ENCODE measurements at places on chromosomes 6 and 20.

GRCh38 chr6:13277231-13277630 is 51.1 kb downstream of the TBC1D7 start:
- no peak for DNase-seq

DNA sequence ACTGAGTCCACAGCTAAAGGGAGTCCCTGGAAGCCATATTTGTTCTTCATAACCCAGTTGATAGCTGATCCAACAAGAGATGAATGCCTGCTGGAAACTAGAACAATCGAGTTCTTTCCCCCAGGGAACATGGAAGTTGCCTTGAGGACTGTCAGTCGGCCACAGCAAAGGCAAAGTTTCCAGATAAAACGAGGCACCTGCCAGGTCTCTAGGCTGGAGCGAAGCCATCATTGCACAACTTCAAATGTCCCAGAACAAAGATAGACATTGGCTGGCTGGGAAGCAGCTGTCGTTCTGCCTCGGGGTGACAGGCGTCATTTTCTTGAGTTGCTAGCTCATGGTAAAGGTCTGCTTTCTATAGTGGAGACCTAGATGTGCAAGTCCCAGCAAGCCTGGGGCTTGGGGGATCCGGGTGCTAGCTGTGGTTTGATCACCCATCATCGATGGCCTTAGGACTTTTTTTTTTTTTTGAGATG is 184.4 kb upstream of the ZNF217 start:
- no peak for DNase-seq

- DNase-seq: no peak
These were observed 62.2 kb upstream of the FOXP4 start for GRCh38 chr6:41483943-41484342.

GRCh38 chr20:46803123-46804020 is 91.3 kb upstream of the EYA2 start:
- DNase-seq: no peak

GRCh38 chr6:157760589-157761330 is 62.3 kb upstream of the SNX9 start:
- no peak for DNase-seq

DNA sequence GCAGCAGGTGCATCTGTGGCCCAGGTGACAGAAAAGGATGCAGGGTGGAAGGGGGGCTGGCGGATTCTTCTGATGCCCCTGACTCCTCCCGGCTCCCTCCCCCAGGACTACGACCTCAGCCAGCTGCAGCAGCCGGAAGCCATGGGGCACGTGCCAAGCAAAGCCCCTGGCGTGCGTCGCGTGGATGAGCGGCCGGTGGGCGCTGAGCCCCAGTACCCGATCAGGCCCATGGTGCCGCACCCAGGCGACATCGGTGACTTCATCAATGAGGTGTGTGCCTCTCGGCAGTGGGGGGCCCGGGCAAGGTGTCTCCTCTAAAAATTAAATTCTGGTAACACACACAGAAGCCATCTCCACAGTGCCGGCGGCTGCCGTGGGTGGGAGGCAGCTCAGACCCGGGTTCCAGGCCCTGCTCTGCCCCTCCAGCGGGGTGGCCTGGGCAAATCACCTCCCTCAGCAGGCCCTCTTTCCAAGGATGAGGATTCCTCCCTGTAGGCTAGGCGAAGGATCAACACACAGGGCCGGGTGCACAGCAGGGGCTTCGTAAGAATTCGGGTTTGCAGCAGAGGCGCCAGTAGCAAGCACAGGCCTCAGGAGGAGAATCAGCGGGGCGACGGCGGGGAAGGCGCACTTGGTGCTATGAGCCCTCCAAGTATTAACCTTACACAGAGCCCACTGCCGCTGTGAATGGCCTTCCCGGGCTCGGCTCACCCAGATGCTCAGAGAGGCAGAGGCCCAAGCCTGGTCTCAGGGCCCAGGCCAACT is 131.5 kb downstream of the TAF4 start:
- no peak for DNase-seq

DNA sequence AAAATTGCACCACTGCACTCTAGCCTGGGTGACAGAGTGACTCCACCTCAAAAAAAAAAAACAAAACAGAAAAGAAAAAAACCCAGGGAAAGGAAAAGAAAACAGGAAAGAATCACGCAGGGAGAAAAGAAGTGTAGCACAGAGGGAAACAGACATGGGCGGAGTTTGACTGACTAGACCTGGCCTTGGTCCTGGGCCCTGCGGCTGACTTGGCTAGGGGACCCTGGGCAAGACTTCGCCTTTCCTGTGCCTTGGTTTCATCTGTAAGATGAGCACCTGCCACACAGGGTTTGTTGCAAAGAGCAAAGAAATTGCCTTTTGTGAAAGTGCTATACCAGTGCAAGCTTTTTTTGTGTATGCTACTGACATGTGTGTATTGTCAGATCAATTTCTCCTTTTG is 71.3 kb upstream of the KCNG1 start:
- no peak for DNase-seq

GRCh38 chr6:153368131-153368530 is 237.0 kb upstream of the RGS17 start:
- DNase-seq: no peak

- peak; percentile 29 for DNase-seq
These were observed 43.9 kb downstream of the IL20RA start for GRCh38 chr6:137000825-137001224.

DNA sequence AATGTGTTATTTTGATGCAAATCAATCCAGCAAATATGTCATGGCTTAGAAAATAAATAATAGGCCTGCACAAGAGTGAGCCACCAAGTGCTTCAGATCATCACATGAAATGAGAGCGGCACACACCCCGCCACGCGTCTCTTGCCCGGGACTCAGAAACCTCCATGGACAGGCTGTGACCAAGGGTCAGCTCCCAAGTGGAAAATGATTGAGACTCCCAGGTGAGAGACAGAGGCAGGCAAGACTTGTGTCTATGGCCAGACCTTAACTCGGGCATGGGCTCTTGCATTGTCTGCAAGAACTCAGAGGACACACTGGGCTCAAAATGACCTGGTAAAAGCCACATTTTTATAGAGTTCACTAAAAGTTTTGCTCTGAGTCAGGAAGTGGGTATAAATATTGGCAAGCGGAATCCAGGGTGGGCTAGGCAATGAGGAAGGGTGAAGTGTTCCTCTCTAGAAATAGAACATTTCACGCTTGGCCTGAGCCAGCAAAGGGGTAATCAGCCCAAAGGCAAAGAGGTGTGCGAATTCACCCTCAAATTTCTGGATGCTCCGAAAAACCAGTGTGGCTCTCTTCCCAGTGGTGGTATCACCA is 30.7 kb upstream of the RIN2 start:
- DNase-seq: no peak

GRCh38 chr6:20234136-20234535 is 21.9 kb upstream of the MBOAT1 start:
- DNase-seq: no peak

DNA sequence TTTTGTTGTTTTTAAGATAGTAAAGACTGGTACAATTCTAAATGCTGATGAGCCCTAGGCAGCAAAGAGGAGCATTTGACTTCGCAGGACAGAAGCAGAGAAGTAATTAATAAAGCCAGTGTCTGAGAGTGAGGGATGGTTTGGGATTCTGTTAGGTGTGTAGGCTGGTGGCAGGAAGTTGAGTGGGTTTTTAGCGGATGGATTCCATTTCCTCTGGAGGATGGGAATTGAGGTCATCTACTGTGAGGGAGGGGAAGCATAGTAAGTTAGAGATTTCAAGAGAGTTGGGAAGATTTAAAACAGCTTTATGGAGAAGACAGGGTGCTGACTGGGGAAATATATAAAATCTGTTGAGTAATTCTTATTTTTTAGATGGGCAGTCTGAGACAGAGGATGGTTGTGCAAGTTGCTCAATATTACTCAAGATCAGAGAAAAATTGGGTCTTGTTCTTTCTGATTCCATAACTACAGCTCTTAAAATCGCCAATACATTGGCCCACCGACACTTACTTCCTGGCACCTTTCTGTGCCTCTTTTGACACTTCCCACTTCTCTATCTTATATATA is 48.8 kb downstream of the PRL start:
- no peak for DNase-seq

GRCh38 chr6:137432054-137432611 is 62.1 kb downstream of the OLIG3 start:
- DNase-seq: no peak

- DNase-seq: no peak
These were observed 8.7 kb upstream of the GTF3C6 start for GRCh38 chr6:110949679-110950285.

GRCh38 chr6:169391473-169392071 is 137.9 kb upstream of the THBS2 start:
- DNase-seq: no peak

DNA sequence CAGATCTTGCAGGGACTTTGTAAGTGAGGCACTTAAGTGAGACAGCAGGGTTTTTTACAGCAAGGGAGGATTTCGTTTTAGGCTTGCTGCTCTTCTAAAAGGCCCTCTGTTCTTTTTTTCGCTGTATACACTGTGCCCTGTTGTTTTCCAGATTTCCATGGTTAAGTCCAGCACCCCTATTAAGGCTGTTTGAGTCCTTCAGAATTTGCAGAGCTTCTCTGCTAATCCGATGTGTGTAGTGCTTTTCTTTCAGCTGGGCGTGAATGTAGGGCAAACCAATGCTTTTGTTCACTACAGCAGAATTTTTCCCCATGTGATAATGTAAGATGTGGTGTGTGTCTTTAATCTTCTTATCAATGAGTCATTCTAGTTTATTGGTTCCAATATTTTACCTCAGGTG is 200.5 kb upstream of the RREB1 start:
- no peak for DNase-seq

GRCh38 chr6:157631412-157631811 is 191.6 kb upstream of the SNX9 start:
- no peak for DNase-seq

- no peak for DNase-seq
These were observed 48.8 kb downstream of the PRR18 start for GRCh38 chr6:166259296-166259977.

DNA sequence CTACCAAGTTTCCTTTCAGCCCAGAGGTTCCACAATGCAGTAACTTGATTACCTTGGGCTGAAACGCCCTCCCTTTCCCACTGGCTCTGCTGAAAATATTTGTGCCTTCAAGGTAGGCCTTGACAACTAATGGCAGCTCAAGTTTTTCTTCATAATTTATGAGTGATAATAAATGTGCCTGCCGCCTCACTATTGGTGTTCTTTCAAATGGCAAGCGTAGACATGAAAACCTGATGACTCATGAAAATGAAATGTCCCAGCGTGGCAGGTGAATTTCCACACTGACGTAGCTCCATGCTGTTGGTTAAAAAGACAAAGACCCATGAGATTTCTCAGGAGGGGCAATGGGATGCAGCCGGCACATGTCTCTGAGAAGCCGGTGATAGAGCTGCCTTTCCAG is 107.2 kb upstream of the GGTLC1 start:
- peak; percentile 38 for DNase-seq

GRCh38 chr20:46945465-46945864 is 50.8 kb downstream of the EYA2 start:
- no peak for DNase-seq

- DNase-seq: no peak
These were observed 33.4 kb upstream of the RSPO4 start for GRCh38 chr20:1035466-1035865.

Measured in DMS153 (cell line).